ENCODE measurements at places on chromosomes 7 and 10. TPM values are rescaled to one million over a fixed set of nuclear protein-coding genes. Genes with fewer than 3 reads are reported as not detected.

The ACBD7 gene
- not detected for polyA plus RNA-seq

The BZW2 gene
- 60.9 TPM for polyA plus RNA-seq

The VWC2 gene
- polyA plus RNA-seq: not detected

The TMEM229A gene
- polyA plus RNA-seq: not detected

The ADARB2 gene
- polyA plus RNA-seq: not detected

The SLC29A4 gene
- polyA plus RNA-seq: 0.37 TPM

The CCL24 gene
- polyA plus RNA-seq: not detected

The LIPF gene
- not detected for polyA plus RNA-seq

The TSPAN33 gene
- polyA plus RNA-seq: not detected

The SEC61G gene
- polyA plus RNA-seq: 630 TPM

The PAPSS2 gene
- 82.3 TPM for polyA plus RNA-seq

The KIF11 gene
- polyA plus RNA-seq: 11.4 TPM

The NME8 gene
- polyA plus RNA-seq: not detected

The CLCN1 gene
- not detected for polyA plus RNA-seq

The VWA2 gene
- polyA plus RNA-seq: not detected

The SFTPA1 gene
- polyA plus RNA-seq: not detected

The IMMP2L gene
- polyA plus RNA-seq: 12.7 TPM

The CALHM1 gene
- polyA plus RNA-seq: 0.08 TPM

The CYP3A4 gene
- polyA plus RNA-seq: not detected
